Effector memory CD4-positive, alpha-beta T cell (primary cell): ENCODE measurements at places on chromosomes 7 and 10.

GRCh38 chr10:89210794-89211425 lies 3.8 kb upstream of the CH25H start:
- no peak overlapping the region for H3K27ac ChIP-seq
- H3K4me1 ChIP-seq = peaks cover 16% of the 10 kb centered on the region
- peaks cover 14% of the 10 kb centered on the region for H3K27me3 ChIP-seq
- no peaks in the 10 kb centered on the region for H3K36me3 ChIP-seq

DNA sequence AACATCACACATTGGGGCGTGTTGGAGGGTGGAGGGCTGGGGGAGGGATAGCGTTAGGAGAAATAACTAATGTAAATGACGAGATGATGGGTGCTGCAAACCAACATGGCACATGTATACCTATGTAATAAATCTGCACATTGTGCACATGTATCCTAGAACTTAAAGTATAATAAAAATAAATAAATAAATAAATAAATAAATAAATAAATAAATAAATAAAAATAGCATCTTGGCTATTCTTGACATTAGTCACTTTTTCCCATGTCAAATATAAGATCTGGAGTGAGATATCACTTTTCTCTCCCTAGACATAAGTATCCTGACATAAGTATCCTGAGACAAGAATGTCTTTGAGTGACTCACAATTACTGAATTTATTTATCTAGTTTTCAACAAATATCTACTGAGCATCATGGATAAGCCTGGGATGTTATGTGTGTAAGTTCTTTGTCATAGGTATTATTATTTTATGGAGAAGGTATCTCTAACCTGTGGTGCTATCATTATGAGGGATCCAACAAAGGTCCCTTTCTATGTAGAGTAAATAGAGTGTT lies 691.3 kb downstream of the SORCS1 start:
- DNase-seq = no peak
- no peak overlapping the region for H3K4me3 ChIP-seq
- H3K27me3 ChIP-seq = no peaks in the 10 kb centered on the region
- no peak overlapping the region for H3K27ac ChIP-seq

DNA sequence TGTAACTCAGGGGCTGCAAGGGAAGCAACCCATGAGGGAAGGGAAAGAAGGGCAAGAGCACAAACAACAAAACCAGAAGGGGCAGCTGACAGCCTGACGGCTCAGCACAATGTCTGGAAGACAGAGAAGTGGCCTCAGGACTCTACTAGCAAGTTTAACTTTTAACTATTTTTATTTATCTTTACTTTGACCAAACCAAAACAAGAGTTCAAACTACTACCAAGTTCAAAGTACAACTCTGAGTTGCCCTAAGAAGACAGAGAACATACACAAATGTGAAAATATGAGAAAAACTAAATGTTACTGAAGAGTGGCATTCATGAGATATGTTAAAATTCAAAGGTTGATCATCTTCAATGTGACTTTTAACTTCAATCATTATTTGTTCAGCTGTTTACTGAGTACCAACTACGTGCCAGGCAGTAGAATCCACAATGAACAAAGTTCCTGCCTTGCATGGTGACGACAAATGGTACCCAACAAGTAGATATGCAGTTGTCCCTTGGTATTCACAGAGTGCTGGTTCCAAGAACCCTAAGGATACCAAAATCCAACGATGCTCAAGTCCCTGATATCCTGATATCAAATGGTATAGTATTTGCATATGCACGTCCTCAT lies 19.7 kb downstream of the NUDCD3 start:
- H3K4me1 ChIP-seq = peaks cover 3% of the 10 kb centered on the region
- no peak overlapping the region for H3K27ac ChIP-seq
- H3K4me3 ChIP-seq = no peak overlapping the region
- H3K27me3 ChIP-seq = no peaks in the 10 kb centered on the region

GRCh38 chr7:47347346-47347745 lies 234.6 kb downstream of the TNS3 start:
- H3K36me3 ChIP-seq = no peaks in the 10 kb centered on the region
- H3K4me3 ChIP-seq = no peak overlapping the region
- no peak overlapping the region for H3K27ac ChIP-seq
